ENCODE measurements at places on chromosomes 7 and 10.

- no peak for DNase-seq
Measured at GRCh38 chr7:142168746-142169145, 57.2 kb downstream of the MGAM2 start.

GRCh38 chr10:124659380-124659779 is 84.8 kb downstream of the FAM53B start:
- no peak for DNase-seq

- no peak for DNase-seq
Measured at GRCh38 chr10:23413629-23414089, 25.2 kb upstream of the OTUD1 start.

DNA sequence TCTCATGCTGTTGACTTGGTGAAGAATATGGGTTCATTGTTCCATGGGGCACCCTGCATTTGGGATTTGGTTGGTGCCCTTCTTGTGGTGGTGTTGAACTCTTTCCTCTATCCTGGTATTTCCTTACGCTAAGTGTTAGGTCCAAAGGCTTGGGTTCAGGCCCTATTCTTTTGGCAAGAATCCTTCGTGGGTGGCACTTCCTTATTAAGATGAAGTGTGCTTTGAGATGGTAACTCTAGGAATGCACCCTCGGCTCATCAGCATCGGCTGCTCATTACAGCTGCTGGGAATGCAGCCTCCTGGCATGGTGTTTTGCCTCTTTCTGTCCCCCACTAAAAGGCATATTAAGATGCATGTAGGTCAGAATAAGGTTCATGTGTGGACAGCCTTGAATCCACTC is 380.7 kb downstream of the RPS24 start:
- no peak for DNase-seq

DNA sequence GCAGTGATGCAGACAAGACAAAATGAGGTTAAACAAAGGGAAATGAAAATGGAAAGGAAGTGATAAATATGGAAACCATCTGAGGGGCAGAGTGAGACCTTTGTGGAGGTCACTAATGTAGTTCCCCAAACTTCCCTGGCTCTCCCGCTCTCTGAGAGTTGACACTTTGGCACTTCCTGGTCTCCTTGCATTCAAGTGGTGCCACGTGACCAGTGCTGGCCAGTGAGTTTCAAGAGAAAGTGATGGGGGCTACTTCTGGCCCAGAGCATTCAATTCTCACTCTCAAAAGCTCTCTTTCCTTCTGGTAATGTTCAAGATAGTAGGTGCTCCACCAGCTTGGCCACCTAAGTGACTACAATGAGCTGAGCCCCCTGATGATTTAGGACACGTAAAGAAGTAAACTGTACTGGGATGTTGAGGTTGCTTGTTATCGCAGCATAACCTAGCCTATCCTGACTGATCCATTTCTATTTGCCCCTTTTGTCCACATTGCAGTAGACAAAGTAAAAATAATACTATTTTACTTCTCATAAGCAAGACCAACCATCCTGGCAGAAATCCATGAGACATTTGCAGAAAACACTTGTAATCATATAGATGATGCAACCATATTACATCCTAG is 242.0 kb upstream of the YAE1 start:
- no peak for DNase-seq

DNA sequence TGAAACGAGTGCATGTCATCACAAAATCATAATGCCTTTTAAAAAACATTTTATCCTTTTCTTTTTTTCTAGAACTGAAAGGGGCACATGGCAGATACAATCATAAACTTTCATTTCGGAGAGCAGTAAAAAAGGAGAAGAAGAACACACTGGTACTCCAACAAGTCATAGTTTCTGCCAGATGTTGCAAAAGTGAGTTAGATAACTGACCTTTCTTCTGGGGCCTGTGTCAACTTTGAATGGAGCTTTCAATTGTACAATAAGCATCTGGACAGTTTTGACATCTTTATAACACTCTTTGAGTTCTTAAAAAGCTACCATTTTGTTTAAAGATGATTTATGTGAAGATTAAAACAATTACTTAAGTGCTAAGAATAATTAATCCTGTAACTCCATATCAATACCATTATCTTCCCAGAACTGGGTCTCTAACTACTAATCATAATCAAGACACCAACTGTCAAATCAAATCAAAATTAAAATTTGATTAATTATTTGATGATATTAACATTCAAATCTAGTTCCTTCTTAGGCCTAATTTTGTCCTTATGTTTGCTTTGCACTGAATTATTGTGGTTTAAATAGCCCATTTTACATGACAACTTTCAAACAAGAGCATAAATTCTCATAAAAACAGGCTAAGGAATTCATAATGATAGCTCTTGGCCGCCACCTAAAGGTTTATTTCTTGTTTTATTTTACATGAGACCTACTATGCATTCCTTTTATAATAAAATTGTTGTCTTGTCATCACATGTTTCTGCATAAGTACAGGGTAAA is 19.5 kb upstream of the ITGB8 start:
- DNase-seq = no peak

DNA sequence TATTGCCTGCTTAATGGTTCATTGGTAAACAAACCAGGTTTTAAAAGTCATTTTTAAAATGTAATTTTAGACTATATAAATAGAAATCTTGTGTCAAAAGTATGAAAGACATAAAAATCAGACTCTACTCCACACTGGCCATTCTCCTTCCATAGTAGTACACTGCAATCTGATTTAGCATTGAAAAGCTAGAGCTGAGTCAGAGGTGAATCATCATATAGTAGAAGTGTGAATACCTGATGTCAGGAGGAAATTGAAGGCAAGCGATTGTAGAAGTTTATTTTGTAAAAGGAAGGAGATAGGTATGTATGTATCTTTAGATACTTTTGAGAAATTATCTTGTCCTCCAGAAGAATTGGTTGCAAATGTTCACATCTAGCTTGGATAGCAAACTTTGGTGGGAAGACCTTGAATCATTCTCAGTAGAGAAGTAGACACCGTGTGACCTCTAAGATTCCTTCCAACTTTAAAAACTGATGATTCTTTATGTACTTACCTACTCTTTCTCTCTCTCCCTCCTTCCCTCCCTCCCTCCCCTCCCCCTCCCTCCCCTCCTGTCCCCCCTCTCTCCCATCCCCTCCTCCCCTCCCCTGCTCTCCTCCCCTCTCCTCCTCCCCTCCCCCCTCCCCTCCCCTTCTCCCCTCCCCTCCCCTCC is 88.1 kb downstream of the BTAF1 start:
- DNase-seq = no peak

- DNase-seq = no peak
Measured at GRCh38 chr7:11726001-11726793, 105.8 kb downstream of the THSD7A start.

DNA sequence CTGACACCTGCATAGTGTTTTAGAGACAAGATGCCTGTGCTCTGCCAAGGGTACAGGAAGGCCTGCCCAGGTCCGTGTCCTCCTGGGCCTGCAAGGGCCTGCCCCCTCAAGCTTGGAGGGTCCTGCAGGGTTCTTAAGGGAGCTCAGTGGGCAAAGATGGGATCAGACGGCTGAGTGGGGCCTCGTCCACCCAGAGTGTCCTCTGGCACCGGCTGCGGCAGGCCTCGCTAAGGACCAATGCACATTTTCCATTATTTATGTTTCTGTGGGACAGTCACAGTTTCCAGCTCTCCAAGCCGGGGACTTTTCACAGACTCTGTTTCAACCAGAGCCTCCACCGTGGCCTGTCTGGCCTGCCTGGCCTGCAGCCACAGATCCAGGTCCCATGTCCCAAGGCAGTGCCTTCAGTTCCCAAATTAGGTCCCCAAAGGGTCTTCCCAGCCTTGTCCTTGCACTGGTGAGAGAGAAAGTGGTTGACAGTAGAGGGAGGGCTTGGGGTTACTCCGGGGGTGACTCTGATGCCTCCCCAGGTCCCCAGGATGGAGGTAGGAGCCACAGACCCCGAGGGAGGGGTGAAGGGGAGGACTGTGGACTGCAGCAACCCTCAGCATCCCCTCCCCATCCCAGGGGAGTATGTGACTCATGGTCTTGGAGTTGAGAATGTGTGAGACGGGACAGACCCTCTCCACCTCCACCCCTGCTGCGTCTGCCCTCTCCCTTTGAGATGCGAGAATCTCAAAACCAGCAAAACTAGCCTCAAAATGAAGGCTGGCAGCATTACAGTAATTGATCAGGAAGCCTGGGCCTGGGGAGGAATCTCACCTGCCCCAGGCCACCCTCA is 14.8 kb downstream of the MYL10 start:
- DNase-seq = no peak

- DNase-seq = no peak
Measured at GRCh38 chr7:101945034-101945758, 127.8 kb downstream of the CUX1 start.

DNA sequence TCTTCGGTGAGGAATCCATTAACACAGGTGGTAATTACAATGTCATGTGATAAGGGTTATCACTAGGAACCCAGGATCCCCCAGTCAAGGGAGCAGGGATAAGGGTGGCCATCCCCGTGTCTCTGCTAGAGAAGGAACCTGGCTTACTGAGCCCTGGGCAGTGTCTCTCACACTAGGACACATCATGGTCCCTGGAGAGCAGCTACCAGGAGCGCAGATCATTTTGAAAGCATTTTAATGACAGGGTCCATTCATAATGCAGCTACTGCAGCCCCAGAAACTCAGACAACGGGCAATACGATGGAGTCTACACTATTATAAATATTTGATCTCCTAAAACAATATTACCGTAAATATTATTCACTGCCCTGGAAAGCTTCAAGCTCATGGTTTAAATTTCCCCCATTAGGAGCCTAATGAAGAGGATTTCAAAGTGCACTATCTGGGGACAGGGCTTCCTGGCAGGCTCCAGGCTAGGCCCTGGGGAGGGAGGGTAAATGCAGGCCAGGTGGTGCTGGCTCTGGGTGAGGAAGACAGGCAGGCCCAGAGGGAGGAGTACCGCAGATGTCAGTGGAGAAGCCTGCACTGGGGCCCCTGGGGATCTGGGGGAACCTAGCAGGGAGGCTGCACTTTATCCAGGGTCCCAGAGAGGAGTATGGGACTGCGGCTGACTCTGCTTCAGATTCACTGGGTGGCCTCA is 52.6 kb upstream of the LOXL4 start:
- DNase-seq = no peak

DNA sequence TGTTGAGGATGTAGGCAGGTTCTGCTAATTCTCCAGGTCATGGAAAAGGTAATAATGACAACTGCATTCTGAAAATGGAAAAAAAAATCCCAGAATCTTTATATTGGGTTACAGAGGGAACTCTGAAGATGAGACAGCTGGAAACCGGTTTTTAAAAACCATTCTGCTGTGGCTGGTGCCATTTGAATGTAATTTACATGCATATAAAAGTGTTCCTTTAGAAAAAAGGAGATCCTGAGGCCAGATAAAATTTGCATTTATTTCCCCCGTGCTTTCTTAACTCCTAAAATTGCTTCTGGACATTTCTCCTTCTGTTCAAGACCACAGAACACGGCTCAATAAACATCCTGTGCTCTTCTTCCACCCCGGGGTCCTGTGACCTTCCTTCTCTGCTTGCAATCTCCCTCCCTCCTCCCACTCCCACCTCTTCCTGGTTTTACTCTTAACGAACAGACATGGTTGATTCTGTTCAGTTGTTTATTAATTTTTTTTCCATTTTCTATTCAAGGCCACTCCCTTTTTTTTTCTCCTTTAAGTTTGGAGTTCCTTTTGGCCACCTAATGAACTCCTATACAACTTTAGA is 41.6 kb downstream of the SH2D4B start:
- DNase-seq = no peak

DNA sequence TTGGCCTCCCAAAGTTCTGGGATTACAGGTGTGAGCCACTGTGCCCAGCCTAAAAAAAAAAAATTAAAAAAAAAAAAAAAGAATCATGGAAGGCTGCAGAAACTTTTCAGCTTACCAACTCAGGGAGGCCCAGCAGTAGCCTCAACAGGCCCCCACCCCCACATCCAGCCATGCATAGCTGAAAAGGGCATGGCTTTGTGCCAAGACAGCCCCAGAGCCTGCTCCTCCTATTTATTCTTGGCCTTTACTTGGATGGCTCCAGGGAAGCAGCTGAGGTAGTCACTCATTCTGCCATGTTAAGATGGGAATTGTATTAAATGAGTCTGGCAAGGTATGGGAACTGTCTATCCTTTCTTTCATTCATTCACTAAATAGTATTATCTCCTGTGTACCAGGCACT is 13.7 kb upstream of the CNNM2 start:
- no peak for DNase-seq

DNA sequence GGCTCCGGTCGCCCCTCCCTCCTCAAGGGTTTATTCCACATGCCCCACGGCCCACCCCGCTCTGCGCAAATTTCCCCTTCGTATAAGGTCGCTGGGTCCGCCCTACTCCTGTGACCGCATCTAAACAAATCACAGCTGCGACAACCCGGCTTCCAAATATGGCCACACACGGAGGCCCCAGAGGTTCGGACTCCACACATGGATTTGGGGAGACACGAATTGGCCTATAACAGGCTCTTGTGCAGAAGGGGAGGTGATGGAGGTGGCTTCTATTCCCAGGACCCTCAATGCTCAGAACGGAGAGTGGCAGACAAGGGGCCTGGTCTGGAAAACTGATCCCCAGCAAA is 90.1 kb downstream of the FOXL3 start:
- no peak for DNase-seq

- DNase-seq = no peak
Measured at GRCh38 chr10:108894402-108895301, 1028.7 kb downstream of the XPNPEP1 start.

GRCh38 chr7:26668821-26669220 is 195.6 kb downstream of the SKAP2 start:
- DNase-seq = no peak

GRCh38 chr7:90579181-90579688 is 16.9 kb upstream of the CDK14 start:
- DNase-seq = no peak

- no peak for DNase-seq
Measured at GRCh38 chr10:126549344-126549743, 121.1 kb downstream of the C10orf90 start.

DNA sequence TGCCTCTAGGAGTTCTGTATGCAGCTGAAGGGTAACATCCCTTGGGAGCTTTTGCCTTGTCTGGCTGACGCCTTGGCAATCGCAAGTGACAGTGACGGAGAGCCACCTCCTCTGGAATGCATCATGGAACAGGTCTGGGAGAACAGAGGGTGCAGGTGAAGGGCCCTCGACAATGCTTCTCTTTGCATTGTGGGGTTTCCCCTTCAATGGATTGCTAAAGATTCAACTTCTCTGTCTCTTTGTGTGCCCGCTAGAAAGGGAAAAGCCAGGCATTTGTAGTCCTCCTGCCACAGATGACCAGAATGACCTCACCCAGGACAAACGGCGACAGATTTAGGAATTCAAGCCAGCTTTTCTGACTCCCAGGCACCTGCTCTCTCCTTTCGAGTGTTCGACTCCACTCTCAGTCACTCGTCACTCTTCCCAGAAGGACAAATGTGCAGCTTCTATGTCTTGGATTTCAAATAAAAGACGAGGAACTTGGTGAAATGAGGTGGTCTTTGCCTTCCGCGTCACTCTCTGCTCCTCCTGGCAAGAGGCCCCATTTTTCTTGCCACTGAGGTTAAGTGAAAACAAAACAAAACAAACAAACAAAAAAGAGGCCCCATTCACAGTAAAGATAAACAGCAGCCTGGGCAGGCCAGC is 26.1 kb downstream of the IL2RA start:
- no peak for DNase-seq
